T-helper 2 cell (primary cell): ENCODE measurements at places on chromosomes 7 and 10.
A peak's percentile ranks its signal among the peaks of the same experiment; 100 is the strongest.

DNA sequence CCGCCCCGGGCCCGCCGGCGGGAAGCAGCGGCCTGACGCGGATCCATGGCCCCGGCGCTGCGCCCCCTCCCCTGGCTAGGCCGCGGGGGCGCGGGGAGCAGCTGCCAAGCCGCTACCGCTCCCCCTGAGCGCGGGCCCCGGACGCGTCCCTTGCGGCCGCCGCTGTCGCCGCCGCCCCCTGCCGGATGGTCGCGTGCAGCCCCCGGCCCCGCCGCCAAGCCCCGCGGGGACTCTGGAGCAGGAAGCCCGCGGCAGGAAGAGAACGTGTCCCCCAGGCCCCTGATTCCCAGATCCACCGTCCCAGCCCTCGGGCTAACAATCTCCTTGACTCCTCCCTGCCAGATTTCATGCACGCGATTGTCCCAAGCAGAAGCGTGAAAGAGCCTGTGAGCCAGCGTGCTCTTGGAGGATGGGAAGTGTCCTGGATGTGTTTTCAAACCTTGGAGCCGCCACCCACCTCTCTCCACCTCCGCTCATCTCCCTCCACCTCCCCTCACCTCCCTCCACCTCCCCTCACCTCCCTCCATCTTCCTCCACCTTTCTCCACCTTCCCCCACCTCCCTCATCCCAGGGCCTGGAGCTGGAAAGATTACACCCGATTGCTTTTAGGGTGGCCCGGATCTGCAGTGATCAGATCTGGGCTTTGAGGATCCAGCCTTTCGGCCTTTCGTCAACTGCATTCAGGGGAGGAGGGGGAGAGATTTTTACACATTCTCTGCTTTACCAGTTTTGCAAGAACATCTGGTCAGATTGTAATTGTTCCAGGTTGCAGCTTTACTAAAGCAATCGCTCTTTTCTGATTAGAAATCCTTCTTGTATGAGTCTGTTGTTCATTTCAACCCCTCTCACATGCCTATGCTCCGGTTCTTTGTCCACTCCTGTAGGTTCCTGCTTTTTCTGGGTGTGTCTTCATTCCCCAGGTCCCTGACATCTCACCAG lies 570 bp upstream of the PRTFDC1 start:
- DNase-seq = peak; percentile 32

DNA sequence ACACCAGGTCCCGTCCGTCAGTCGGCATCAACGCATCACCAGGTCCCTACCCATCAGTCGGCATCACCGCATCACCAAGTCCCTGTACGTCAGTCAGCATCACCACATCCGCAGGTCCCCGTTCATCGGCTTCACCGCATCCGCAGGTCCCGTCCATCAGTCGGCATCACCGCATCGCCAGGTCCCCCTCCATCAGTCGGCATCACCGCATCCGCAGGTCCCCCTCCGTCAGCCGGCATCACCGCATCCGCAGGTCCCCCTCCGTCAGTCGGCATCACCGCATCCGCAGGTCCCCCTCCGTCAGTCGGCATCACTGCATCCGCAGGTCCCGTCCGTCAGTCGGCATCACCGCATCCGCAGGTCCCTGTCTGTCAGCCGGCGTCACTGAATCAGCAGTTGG lies 55.1 kb downstream of the IGF2BP3 start:
- no peak for DNase-seq

- DNase-seq = no peak
These were observed 11.7 kb downstream of the TLL2 start for GRCh38 chr10:96501985-96502384.

DNA sequence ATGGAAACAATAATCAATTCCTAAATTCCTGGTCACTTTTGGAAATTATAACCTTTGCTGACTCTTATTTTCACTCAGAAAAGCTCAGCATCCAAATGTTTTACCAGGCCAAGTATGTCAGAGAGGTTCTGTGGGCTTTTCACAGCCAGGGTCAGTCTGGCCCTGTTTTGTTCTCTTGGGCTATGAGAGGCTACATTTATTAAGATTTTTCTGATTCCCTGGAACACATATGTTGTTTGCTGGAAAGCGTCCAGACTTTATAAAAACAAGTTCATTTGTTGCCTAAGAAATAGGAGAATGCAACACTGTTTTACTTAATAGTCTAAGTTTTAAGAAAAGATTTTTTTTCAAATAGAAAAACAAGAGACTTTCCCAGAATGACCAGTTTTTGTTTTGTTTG lies 238.4 kb upstream of the PLXDC2 start:
- no peak for DNase-seq

GRCh38 chr7:159231017-159231416 lies 86.3 kb upstream of the VIPR2 start:
- no peak for DNase-seq

GRCh38 chr10:114548662-114549061 lies 109.4 kb downstream of the ABLIM1 start:
- DNase-seq = no peak
